ENCODE measurements at places on chromosomes 11 and 22.

DNA sequence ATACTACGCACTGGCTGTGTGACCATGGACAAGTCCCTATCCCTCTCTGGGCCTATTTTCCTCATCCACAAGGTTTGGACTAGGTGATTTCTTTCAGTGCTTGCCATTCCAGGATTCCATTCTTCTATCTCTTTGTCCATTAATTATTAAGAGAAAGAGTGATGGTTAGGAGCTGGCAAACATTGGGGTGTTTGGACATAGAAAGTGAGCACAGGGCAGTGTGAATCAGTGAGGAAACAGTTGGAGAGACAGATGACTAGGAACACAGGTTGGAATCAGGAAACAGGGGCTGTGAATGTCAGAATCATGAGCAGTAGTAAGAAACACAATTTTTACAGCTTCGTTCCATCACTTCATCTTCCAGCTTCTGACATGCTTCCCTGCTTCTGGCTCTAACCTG, 211.8 kb downstream of the INSC start:
- no peak for DNase-seq

GRCh38 chr11:107752508-107752907, 40.7 kb upstream of the SLN start:
- DNase-seq = no peak

- DNase-seq = no peak
Measured at GRCh38 chr11:69272831-69273485, 21.0 kb upstream of the MYEOV start.

DNA sequence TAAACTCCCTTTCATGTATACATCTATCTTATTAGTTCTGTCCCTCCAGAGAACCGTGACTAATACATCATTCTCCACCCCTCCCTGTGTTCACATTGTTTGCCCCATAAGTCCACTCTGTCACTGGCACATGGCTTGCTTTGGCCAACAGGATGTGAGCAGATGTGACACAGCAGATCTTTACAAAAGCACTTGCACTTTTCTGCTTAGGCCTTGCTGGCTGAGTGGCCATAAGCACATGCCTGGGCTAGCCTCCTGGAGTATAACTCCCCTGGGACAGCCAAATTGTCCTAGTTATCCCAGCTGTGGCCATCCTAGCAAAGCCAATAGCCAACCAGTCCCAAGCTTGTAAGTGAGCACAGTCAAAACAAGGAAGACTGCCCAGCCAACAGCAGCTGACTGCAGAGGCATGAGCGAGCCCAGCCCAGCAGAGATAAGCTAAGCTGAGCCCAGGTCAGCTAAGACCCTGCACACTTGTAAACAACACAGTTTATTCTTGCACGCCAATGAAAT, 9.7 kb upstream of the RCN1 start:
- no peak for DNase-seq

DNA sequence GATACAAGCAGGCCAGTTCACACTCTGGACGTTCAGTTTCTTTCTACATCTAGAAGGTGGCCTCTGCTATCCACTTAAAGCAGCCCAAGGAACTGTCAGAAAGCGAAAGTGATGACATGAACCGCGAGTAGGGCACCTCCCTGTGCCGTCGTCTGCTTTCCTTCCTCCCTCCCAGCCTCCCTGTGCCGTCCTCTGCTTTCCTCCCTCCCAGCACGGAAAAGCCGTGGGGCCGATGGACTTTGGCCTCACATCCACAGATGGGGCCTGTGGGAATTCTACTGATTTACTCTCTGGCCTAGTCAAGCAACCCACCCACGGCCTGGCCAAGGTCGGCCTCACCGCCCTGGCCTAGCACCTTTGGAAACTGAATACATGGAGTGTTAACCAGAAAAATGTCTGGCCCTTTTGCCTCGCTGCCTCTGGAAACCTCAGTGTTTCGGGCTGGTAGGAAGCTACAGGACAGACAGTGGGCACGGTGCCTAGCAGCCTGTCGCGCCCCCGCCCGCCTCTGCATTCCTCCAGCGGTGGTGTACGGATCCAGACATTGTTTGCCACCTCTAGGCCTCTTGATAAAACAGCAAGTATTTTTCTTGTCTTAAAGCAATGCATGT, 14.2 kb downstream of the PEX26 start:
- peak; percentile 64 for DNase-seq

- DNase-seq = peak; percentile 60
Measured at GRCh38 chr11:1453611-1454034, 33.0 kb downstream of the MOB2 start.

DNA sequence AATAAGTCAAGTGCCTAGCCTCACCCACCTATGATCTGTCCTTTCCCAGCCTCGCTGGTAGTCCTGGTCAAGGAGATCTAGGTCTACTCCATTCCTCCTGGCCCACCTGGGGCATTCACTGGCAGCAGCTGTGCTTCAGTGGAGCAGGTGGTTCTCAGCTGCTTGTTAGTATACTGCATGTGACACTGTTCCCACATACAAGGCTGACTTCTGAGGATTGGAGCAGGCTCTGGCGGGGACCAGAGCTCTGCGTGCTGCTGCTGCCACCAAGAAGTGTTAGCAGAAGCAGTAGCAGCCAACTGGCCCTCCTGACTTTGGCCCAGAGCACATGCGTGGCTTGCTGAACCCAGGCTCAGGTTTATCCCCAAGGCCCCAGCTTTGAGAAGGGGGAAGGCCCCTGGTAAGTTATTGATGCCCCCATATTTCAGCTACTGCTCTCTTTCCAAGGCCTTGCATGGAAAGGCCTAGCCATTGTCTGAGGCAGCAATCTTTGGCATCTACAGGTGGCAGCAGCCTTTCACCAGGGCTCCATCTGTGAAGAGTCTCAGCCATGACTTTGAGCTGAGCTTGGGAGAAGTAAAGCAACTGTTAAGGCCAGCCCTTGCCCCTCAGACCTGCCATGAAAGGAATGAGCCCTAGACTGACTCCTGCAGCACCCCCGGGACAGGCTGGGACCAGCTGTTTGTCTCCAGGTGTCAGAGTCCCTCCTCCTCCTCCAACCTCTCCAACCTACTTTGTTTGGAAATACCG, 26.5 kb downstream of the ARHGAP1 start:
- no peak for DNase-seq

DNA sequence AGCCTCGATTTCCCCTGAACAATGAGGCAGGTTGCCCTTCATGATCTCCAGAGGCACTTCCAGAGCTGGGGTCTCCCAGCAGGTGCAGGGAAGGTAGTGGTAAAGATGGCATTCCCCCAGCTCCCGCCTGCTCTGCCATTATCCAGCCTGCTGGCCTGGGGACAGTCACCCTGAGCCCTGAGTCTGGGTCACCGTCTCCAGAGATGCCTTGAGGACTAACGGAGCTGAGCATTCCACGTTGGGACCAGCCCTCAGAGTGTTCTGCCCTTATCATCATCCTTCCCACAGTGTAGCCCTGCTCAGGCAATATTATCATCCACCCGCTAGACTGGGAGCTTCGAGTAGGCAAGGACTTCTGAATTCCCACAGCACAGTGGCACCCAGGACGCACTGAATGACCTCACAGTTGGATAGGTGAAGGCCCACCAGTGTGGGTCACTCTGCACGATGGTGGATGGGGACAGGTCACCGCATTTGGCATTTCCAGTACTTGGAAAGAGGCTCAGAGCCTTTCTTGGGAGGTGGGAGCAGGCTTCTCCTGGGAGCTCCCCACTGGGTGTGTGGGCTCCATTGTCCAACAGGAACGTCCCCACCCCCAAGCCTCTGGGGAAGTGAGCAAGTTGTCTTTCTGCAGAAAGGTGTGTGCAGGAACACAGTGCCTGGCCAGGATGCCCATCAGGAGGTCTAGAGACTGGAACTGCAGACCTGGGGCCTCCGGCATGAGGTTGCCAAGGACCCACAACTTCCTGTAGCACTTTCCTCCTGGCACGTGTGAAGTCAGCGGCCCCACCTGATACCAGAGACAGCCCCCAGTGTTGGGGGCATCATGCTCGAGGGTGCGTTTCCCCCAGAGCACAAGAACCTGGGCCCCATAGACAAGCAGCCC, 51.4 kb upstream of the WNT7B start:
- DNase-seq = no peak

GRCh38 chr22:37806409-37807333, 1.1 kb upstream of the GCAT start:
- no peak for DNase-seq

DNA sequence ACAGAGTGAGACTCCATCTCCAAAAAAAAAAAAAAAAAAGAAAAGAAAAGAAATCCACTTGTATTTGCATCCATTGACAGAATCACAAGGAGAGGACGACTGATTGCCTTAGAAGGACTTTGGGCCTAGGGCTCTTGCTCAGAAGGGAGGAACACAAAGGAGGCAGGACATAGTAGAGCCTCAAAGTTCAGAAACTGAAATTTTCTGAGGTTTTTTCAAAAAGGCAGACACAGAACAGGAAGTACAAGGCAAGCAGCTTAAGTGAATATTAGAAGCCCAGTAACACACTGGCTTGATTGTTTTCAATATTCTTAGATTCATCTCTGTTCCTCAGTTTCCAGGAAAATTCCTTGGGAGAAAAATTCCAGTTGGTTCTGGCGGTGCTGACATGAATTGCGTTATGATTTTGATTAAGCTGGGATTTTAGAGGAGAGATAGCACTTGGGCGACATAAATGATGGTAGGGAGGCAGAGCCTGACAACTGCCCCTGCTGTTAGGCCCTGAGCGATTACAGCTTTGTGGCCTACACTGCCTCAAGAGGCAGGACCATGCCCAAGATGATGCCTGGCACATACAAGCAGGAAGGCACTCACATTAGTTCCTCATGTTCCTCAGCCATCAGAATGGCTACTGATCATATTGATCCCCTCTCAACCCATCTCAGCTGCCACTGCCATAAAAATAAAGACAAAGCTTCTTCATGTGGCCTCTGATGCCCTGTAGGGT, 15.3 kb downstream of the CLPB start:
- DNase-seq = no peak

All from CD4-positive, alpha-beta T cell treated with Interferon alpha-2 for 1 hour (primary cell).